ENCODE measurements at places on chromosomes 6 and 20.

DNA sequence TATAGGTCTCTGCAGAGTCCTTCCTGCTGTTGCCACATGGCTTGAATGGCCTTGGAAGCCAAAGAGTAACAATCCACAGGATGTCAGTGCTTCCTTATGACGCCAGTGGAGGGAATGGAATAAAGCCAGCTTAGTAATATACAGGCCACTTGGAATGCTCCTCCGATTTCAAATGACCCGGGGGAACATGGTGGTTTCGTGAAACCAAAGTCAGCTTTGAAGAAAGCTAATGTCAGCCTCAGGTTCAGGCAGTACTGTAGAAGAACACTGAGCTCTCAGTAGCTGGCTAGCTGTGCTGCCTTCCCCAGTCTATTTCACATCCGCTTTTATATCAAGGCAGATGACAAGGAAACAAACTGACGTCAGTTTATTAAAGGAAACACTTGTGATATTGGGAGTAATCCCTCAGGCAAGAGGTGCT, 189.1 kb downstream of the DTNBP1 start:
- DNase-seq, result no peak

DNA sequence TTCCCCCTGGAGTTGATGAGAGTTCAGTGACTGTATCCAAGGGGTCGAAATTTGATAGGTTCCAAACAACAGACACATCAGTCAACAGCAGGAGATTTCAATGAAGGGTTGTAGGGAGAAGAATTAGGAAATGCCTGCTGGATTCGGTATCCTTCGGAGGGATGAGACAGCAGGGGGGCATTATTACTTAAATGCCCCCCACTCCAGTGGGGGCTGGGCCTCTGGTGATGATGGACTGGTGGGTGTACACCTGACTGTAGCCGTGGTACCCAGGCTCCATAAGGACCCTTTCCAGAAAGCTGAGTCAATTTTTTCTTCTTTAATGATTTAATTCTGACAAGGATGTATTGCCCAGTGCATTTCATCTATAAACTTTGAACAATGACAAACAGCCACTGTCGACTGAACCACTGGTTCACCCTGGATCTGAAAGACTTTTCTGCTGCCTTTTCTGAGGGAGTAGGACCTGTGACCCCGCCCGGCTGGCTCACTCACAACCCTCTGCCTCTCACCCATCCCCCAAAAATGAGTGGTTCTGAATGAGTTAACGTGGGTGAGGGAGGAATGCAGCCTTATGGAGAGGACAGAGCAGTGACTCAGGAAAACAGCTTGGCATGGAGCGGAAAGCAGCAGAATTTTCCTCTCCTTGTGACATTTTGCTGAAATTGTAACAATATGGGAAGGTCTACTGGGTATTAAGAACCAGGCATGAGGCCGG, 41.0 kb downstream of the ZMYND8 start:
- no peak for DNase-seq

DNA sequence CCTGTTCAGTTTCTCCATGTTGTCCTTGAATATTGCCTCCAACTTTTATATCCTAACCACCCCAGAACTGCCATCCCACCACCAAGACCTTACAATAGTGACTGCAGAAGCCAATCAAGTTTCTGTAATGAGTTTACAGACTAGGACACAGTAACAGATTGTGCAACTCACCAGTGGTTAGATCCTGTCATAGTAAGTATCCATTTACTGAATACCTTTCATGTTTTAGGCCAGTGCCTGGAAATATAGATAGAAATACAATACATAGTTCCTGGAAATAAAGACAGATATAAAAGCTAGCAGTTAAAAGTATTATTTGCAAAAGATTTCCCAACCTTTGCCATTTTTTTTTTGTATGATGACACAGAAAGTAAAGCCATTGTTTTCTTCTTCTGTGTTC, 471.8 kb upstream of the BTBD3 start:
- no peak for DNase-seq

- no peak for DNase-seq
Measured at GRCh38 chr6:305371-306206, 13.3 kb downstream of the DUSP22 start.

DNA sequence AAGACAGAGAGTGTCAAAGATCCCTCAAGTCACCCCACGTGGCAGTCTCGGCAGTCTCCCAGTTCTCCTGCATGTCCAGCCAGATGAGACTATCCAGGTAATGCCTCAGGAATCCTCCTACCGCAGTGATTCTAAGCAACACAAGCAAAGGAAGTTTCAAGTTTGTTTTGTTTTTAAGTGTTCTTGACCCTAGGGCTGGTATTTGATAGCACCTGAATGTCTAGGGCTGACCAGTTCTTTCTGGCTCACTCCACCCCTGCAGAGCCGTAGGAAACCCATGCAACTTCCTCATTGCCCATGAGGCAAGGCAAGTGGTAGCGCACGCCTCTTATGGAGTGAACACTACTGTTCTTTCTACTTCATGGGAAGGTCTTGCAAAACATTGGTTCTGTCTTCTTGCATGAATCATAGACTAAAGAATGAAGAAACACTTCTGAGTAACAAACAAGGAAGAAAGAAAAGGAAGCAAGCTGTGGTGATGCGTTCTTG, 24.8 kb upstream of the FOXQ1 start:
- no peak for DNase-seq

- DNase-seq, result no peak
Measured at GRCh38 chr20:5734602-5735001, 15.6 kb upstream of the SHLD1 start.

DNA sequence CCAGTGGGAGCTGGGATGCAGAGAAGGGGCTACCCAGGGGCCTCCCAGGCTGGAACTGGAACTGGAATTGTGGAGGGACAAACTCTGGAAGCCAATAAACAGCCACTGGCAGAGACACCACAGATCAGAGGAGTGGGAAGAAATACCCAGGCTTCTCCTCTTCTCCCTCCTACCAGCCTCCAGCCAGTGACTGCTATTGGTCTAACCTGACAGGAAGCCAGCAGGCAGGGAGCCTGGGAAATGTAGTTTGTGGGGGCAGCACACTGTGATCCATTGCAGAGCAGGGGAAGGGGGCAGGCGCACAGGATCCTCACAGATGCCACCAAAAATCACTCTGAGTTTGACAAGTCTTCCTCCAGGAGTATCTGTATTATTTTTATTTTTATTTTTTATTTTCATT, 12.1 kb upstream of the MLN start:
- DNase-seq, result peak; percentile 90

DNA sequence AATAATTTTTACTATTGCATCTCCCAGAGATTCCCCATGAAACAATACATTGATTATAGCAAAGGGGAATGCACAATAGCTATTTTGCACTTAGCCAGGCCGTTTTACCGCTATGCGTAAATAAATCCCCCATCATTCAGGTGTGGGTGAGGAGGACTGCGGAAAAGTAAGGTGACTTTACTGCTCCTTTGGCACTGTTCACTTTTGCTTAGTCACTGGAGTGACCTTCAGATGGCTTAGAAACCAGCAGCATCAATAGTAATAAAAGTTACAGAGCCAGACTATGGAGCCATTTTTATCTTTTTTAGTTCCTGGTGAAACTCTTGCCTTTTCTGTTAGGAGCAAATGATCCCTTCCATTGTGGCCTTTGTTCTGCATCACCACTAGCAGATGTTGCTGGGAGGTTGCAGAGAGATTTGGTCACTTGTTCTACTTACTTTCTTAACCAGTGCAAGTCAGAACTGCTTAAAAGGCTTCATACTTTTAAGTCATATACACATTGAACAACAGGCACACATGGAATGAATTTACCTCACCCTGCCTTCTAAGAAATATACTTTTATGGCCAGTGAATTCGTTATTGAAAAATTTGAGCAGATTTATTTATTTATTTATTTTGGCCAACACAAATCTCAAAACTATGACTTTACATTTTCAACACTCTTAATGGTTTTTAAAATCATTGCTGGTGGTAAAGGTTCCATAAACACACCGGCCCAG, 12.1 kb upstream of the BTBD3 start:
- no peak for DNase-seq

GRCh38 chr6:53335224-53335994, 13.3 kb downstream of the ELOVL5 start:
- DNase-seq, result no peak

GRCh38 chr20:58146746-58147140, 81.7 kb downstream of the ANKRD60 start:
- DNase-seq, result no peak

DNA sequence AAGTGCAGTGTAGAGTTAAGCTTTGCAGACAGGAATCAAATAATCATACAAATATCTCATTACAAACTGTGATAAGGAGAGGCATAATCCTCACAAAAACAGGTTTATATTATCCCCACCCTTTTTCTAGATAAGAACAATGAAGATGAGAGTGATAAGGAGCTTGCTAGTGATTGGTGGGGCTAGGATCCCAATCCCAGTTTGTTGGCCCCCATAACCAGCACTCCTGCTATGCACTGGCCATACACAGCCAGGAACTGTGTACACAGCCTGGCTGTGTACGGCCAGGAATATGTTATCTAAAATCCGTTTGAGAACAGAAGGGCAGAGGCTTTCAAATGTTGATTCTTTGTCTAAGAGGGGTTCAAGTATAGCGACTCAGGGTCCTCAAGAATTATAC, 180.6 kb downstream of the EYA2 start:
- no peak for DNase-seq

- no peak for DNase-seq
Measured at GRCh38 chr20:517221-517620, 26.4 kb downstream of the CSNK2A1 start.

DNA sequence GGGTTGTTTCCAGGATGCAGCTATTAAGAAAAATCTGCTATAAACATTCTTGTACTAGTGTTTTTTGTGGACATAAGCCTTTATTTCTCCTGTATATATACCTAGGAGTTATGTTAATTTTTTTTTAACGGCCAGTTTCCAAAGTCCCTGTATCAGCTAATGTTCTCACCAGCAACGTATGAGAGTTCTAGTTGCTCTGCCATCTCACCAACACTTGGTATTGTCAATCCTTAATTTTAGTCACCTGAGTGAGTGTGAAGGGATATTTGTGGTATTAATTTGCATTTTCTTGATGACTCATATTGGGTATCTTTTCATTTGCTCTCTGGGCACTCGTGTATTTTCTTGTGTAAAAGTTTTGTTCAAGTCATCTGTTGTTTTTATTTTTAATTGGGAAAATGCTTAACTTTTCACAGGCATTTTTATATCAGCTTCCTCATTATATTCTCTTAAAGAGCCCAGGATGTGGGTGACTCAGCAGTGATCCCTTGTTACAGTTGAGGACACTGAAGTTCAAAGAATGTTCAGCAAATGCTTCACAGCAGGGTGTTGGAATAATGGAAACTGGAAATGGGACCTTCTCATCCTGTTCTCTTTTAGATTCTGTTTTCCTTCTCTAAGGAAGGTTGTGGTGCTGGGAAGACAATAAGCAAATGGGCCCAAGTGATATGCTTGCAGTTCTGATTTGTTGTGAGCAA, 211.7 kb upstream of the PRND start:
- DNase-seq, result no peak

GRCh38 chr6:146670161-146670560, 71.4 kb downstream of the ADGB start:
- DNase-seq, result no peak

DNA sequence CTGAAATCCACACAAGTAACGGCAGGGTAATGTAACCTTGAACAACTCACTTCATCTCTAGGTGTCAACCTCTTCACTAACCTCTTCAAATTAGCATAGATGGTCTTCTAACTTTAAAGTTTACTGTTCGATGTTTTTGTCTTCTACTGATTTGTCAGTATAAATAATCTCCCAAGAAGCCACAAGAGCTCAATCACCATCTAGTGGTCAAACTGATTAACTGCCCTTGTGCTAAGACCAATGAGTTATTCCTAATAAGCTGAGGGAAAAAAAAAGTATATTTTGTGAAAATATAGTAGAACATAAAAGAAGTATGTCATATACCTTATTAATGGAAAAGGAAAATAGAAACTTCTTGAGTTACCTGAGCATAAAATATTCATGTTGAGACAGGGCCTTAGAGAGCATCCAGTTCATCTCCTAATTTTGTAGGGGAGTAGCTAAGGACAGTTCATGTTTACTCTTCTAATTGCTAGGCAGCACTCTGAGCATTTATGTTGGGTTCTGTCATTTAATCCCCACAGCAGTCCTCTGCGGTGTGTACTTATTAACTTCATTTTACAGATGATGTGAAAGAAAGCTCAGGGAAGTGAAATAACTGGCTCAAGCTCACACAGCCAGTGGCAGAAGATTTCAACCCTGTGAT, 317.1 kb downstream of the ESR1 start:
- DNase-seq, result no peak

GRCh38 chr6:141199074-141199473, 933.7 kb upstream of the GJE1 start:
- no peak for DNase-seq

DNA sequence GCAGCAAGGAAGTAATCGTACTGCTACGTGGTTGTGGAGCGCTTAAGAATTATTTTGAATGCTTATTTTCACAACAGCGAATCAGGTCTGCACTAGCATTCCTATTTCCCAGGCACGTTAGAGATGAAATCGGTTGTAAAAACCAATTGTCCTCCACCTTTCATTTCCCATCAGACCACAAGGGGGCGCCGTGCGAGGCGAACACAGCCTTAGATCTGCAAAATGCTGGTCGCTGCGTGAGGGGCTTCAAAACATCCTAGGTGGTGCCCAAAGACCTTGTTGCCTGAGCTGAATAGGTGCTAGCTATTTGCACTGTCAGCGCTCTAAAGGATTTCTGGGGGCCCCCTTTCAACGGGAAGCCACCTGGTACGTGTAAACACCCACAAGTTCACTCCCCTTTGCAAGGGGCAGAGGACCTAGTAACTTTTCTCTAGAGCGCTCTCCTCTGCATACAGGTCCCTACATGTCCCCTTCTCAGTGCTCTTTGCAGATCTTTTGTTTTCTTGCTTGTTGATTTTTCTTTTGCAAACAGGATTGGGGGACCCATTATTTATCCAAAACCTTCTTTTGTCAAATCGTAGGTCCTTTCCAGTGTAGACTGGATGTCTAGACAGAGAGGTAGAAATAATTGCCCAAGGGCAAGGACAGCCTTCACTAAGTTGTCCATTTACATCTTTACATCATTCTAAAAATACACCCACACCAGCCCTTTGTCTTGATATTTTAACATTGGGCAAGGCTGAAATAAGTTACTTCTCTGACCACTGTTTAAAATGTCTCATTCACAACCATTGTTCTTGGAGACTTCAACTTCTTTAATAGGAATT, 59.8 kb downstream of the NEDD9 start:
- DNase-seq, result peak; percentile 86

GRCh38 chr6:12350644-12351170, 60.5 kb downstream of the EDN1 start:
- no peak for DNase-seq

- DNase-seq, result no peak
Measured at GRCh38 chr6:3312604-3313231, 54.0 kb downstream of the PSMG4 start.

- DNase-seq, result peak; percentile 74
Measured at GRCh38 chr6:33192671-33193602, 670 bp upstream of the COL11A2 start.

GRCh38 chr20:21105429-21106170, 558 bp downstream of the LINC00237 start:
- DNase-seq, result no peak

GRCh38 chr20:2054911-2055310, 46.7 kb upstream of the STK35 start:
- no peak for DNase-seq

GRCh38 chr20:4069751-4070150, 54.4 kb upstream of the RNF24 start:
- no peak for DNase-seq
